Endothelial cell of umbilical vein (primary cell): ENCODE measurements at places on chromosomes 3 and 15. TPM values are rescaled to one million over a fixed set of nuclear protein-coding genes. Genes with fewer than 3 reads are reported as not detected.

CHRNB4 gene
- total RNA-seq, result not detected in 2 replicates

CYP11A1 gene
- not detected in 2 replicates for total RNA-seq

GATM gene
- total RNA-seq, result 0.48 and 0.60 TPM in 2 replicates

CLDN1 gene
- 0.27 and 0.32 TPM in 2 replicates for total RNA-seq

SLC27A2 gene
- not detected in 2 replicates for total RNA-seq

GREM1 gene
- total RNA-seq, result 0.44 TPM in 1 of 2 replicates, not detected in the other

CCDC39 gene
- total RNA-seq, result not detected in 2 replicates

PAQR5 gene
- total RNA-seq, result 0.09 TPM in 1 of 2 replicates, not detected in the other

SELENOT gene
- total RNA-seq, result 89.2 and 103 TPM in 2 replicates

HTR3E gene
- not detected in 2 replicates for total RNA-seq

SPATA12 gene
- total RNA-seq, result 0.14 TPM in 1 of 2 replicates, not detected in the other

OXTR gene
- 0.40 and 0.67 TPM in 2 replicates for total RNA-seq

SEMA5B gene
- total RNA-seq, result 0.07 and 0.44 TPM in 2 replicates

ZBED2 gene
- total RNA-seq, result not detected in 2 replicates

NPAP1 gene
- not detected in 2 replicates for total RNA-seq
